Adrenal gland (tissue), 19 donors: ENCODE measurements at places on chromosomes 2 and 18. TPM values are rescaled to one million over a fixed set of nuclear protein-coding genes. Genes with fewer than 3 reads are reported as not detected.

The OTOS gene
- not detected for total RNA-seq

The FAM228A gene
- 0.72 TPM for total RNA-seq

GRCh38 chr18:55509631-55510324 lies 78.2 kb downstream of the TCF4 start:
- no peak for DNase-seq

- DNase-seq: no peak
Measured at GRCh38 chr2:207421671-207422070, 108.1 kb upstream of the CREB1 start.

The TRAPPC12 gene
- total RNA-seq: 58.3 TPM

GRCh38 chr18:75407468-75408437 lies 19.8 kb downstream of the SMIM21 start:
- no peak for DNase-seq
